ENCODE measurements at places on chromosomes 1 and 21.

DNA sequence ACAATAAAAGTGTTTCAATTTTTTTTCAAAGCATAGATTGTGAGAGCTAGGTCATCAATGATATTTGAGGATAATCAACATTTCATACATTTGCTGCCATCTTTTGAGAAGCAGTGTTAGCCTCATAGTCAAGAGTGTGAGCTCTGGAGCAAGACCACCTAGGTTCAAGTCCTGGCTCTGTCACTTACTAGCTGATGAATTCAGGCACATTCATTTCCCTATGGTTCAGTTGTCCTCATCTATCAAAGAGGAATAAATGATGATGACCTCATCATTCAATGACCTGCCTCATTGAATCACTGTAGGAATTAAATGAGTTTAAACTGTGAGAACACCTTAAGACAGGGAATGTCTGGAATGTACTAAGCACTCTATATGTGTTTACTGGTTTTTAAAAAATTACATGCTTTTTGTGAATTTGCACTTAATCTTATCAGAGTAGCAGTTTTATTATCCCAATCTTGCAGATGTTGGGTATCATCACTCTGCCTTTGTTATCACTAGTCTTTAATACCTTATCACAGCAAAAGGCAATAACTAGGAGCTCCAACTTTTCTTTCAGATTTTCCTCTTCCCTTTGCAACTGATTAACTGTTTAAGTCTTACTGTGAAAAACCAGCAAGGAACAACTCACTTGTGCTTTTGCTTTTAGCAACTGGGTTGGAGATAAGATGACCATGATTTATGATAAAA is 47.4 kb downstream of the SLC30A10 start:
- no peak for DNase-seq

DNA sequence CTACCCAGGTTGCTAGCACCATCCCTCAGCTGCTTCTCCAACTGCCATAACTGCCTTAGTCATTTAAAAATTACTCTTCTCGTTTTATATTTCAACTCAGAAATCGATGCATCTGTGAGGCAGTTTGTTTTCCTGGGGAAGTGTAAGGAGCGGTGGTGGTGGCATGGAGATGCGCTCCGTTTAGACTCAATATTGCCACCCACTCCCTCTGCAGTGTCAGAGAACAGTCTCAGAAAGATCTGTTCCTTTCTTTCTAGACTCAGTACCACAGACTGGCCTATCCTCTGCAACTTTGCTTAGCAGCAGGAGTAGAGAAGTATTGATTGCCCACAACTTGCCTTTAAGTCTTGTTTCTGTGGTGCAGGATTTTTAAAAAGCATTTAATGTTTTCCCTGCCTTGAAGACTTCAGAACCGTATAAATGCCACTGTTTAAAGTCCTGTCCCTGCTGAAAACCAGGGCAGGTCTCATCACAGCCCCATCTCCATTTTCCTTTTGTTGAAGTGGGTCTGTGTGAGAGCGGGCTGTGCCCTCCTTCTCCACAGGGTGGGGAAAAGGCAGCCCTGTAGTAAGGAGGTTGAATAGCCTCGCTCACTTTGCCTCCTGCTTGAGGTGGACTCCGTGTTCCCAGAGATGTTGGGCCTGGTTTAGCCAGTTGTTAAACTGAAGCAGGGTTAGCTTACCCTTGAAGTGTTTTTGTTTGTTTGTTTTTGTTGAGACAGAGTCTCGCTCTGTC is 105.2 kb downstream of the NFIA start:
- DNase-seq = no peak

DNA sequence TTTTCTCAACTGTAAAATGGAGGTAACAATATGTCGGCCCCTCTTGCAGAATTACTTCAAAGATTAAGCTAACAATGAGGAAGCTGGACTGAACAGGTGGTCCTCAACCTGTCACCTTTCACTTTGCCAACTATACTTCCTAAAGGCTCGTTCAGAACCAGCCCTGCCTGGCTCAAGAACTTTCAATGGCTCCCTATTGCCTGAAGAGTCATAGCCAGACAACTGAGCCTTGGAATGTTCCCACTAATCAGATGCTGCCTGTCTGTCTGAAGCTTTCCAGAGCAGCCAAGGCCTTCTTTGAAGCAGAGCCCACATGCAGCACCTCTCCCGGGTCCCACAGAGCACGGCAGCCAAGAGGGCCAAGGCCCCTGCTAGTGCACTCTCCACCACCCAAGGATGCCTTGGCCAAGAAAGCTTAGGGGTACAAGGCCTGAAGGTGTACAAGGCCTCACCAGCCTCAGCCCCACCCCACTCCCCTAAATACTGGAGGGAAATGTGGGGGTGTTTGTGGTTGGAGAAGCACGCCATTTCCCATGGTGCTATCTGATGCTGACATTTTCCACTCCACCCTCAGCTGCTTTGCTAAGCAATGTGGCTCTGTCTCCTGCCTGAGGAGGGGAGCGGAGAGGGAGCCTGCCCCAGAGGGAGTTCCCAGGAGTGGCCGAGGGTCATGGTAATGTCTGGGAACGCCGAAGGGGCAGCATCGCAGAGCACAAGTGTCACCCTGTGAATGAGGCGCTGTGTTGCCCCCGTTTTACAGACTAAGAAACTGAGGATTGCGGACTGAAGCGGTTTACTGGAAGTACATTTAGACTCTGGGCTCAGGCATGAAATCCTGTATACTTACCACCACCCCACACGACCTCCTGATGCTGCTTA is 8.2 kb upstream of the LAPTM5 start:
- DNase-seq = no peak

DNA sequence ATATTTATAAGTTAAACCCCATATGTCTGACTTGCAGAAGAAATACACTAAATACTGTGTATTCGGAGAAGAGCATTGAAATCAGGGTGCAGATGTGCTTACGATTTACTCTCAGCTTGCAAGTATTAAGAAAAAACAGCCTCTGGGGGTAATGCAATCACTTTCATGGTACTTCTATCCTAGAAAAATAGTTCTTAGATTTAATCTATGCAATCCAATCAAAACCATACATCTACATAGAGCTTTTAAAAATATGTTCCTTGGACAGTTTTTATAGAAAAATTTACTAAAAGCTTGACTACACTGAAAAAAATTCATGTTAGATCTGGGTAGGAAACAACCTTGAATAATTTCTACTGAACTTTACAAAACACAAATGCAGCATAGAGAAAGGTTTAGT is 890.3 kb upstream of the ADGRL2 start:
- DNase-seq = no peak

DNA sequence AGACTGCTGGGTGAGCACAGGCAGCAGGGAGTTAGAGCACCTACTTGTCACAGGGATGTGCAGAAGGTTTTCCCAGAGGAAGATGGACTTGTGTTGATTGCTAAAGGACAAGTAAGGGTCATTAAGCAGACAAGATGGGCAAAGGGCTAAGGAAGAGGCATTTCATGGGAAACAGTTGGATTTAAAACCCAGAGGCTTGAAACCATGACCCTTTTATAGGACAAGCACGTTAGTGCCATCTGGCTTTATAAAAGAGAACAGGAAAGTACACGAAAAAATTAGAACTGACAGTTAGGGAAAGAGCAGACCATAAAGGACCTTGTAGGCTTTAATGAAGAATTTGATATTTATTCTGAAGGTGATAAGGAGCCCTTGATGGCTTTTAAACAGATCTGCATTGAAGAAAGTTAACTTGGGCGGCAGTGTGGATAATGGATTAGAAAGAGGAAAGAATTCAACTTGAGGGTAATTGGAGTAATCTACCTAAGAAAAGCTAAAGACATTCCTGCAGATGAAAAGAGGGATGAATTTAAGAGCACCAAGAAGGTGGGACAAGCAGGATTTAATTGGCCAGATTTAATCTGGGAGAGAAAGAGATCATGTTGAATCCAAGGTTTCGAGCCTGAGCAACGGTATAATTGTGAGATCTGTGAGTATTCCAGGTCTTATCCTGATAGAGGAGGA is 68.6 kb downstream of the ZC3H11B start:
- no peak for DNase-seq

GRCh38 chr1:164466429-164466828 is 92.6 kb upstream of the PBX1 start:
- DNase-seq = no peak

DNA sequence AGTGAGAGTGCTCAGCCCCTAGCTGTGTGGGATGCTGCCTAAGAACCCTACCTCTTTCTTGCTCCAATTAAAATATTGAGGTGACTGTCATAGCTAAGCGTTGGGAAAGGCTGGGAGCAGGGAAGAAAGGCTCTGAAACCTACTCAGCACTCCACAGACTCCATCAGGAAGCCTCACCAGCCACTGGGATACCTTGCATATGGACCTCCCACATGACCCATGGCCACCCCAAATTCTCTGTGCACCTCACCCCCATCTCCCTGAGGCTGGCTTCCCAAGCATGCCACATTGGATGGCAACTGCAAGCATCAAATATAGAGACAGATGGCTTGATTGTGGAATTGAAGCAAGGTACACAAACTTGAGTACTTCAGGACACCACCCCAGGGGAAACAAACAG is 41.8 kb downstream of the FLVCR1 start:
- no peak for DNase-seq

DNA sequence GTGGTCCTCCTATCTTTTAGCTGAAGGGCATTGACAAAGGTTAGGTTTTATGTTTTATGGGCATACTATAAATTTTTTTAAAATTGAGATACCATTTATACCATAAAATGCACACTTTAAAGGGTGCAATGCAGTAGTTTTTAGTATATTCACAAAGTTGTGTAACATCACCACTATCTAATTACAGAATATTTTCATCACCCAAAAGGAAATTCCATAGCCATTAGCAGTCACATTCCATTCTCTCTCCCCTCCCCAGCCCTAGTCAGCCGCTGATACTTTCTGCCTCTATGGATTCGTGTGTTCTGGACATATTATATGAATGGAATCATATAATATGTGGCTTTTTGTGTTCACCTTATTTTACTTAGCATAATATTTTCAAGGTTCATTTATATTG is 135.8 kb upstream of the B3GALT2 start:
- DNase-seq = no peak

GRCh38 chr1:171426645-171427044 is 58.7 kb upstream of the PRRC2C start:
- DNase-seq = no peak

DNA sequence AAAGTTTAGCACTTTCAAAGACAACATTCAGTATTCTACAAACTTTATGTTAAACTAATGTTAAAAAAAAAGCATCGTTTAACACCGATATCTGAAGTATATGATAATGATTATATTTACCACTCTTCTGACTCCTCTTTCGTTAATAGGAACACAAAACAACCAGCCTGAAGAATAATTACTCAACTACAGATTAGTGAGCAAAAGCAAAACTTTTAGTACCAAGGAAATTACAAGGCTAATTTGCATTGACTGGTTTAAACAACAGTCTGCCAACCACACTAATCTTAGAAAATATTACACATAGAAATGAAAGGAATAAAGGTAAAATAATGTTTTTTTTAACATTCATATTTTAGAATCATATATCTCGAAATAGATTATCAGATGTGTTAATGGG is 500.7 kb downstream of the LMO4 start:
- DNase-seq = no peak

- no peak for DNase-seq
These were observed 33.5 kb upstream of the WASF2 start for GRCh38 chr1:27523337-27524020.

- no peak for DNase-seq
These were observed 10.5 kb downstream of the SERINC2 start for GRCh38 chr1:31423418-31423947.

DNA sequence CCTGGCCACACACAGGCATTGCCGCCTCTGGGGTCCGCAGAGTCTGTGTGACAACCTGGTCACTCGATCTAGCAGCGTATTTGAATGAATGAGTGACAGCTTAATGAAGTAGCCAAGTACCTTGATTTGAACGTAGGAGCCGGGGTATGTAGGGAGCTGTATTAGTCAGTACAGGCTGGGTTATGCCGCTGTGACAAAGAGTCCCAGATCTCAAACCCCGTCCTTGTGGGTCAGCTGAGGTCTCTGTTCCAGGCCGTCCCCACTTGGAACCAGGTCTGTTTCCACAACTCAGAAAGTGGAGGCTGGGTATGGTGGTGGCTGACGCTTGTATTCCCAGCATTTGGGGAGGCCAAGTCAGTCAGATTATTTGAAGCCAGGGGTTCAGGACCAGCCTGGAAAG is 20.0 kb downstream of the ATAD3B start:
- DNase-seq = no peak

Measured in GM04504 (cell line).